ENCODE measurements at places on chromosomes 11 and 22. TPM values are rescaled to one million over a fixed set of nuclear protein-coding genes. Genes with fewer than 3 reads are reported as not detected.

DNA sequence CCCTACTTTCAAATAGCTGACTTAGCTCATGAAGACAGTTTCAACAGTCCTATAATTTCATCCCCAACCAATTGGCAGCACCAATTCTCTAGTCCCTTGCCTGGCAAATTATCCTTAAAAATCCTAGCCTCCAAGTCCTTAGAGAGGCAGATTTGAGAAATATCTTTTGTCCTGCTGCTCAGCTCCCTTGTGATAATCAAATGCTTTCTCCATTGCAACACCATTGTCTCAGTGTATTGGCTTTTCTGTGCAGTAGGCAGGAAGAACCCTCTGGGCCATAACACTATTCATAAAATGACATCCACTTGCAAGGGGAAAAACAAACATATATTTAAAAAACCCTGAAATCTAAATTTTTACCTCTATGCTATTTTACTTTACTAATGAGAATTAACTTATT lies 89.6 kb downstream of the AASDHPPT start:
- no peak for DNase-seq

GRCh38 chr22:48721395-48721669 lies 1106.3 kb downstream of the BRD1 start:
- no peak for DNase-seq

GRCh38 chr11:82869657-82870056 lies 30.6 kb downstream of the PRCP start:
- no peak for DNase-seq

GRCh38 chr11:111586388-111586831 lies 15.8 kb upstream of the SIK2 start:
- DNase-seq, result peak; percentile 72

DNA sequence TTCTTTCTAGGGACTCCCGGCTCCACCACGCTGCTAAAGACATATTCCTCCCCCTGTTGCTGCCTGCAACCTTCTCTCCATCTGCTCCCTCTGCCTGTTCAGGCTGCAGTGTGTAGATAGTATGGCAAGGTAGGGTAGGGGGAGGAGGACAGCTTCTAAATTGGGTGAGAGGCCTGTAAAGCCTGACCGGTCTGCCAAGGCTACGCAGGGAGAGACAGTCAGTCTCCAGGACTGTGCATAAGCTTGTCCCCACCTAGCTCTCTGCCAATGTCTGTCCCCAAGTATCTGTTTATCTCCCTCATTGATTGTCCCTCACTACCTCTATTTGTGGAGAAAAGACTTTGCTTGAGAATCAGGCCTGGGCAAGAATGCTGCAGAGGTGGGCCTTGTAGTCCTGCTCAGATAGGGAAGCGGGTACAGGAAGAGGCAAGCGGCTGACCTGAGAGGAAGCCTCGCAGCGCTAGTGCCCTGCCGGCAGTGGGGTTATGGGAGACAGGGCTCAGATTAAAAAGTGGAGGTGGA lies 871 bp upstream of the SEZ6L start:
- DNase-seq, result no peak

GRCh38 chr11:114684636-114685035 lies 6.3 kb downstream of the NXPE2 start:
- no peak for DNase-seq

DNA sequence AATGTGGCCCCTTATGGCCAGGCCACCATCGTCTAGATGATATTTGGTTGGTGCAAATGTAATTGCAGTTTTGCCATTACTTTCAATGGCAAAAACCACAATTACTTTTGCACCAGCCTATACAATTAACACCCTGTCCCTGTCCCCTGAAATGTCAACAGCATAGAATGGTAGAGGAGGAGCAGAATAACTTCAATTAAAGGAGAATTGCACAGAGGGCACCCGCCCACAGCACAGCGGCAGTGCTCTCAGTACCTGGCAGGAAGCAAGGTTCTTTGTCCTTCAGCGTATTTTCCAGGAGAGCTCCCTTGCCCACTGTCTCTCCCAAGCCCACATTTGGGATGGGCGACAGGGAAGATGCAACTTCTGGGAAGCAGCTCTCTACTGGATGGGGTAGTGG lies 115.3 kb downstream of the TRIM29 start:
- DNase-seq, result peak; percentile 2

DNA sequence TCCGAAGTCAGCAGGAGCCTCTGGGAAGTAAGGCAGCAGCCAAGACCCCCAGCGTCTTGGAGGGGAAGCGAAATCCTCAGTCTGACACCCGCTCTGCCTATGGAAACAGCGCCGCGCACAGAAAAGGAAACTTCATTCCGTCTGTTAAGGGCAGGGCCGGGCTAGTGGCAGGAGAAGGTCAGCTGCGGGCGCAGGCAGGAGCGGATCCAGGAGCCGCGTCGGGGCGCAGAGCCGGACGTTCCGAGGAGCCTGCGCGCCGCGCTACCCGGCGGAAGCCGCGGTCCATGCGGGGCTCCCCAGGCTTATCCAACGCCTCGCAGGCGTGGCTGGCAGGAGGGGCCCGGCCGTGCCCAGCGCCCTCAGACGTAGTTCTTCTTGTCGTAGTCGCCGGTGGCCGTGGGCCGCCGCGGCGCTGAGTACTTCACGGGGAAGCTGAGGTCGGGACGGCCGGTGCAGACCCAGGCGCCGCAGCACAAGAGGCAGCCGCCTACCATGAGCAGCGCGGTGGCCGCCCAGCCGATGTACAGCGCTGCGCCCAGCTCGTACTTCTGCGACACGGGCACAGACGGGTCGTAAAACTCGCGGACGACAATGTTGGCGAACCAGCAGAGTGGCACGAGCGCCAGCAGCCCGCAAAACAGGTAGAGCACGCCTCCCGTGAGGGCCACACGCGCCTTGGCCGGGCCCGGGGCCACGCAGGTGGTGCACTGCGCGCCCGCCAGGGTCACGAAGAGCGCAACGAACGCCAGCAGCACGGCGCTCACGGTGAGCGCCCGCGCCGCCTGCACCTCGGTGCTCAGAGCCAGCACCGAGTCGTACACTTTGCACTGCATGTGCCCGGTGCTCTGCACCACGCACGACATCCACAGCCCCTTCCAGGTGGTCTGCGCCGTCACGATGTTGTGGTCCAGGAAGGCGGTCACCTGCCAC lies 705 bp downstream of the CLDN5 start:
- DNase-seq, result no peak

DNA sequence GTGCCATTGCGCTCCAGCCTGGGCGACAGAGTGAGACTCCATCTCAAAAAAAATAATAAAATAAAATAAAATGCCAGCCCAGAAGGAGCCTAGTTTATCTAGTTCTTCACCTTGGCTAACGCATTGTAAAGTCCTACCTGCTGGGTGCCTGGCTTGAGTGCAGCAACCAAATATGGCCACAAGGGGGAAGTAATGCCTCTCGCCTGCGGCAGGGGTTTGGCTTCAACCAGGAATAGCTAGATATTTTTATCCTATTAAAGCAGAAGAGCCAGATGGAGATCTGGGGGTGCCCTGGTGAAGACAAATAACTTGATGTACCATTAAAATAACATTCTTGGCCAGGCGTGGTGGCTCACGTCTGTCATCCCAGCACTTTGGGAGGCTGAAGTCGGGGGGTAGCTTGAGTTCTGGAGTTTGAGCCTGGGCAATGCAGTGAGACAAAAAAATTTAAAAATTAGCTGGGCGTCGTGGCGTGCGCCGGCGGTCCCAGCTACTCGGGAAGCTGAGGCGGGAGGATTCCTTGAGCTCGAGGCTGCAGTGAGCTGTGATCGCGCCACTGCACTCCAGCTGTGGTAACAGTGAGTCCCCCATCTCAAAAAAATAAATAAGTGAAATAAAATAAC lies 20.6 kb upstream of the PLEKHB1 start:
- peak; percentile 90 for DNase-seq

- no peak for DNase-seq
Measured at GRCh38 chr22:44340271-44341239, 27.8 kb upstream of the SHISAL1 start.

GRCh38 chr11:120703358-120704152 lies 192.0 kb downstream of the GRIK4 start:
- DNase-seq, result no peak

DNA sequence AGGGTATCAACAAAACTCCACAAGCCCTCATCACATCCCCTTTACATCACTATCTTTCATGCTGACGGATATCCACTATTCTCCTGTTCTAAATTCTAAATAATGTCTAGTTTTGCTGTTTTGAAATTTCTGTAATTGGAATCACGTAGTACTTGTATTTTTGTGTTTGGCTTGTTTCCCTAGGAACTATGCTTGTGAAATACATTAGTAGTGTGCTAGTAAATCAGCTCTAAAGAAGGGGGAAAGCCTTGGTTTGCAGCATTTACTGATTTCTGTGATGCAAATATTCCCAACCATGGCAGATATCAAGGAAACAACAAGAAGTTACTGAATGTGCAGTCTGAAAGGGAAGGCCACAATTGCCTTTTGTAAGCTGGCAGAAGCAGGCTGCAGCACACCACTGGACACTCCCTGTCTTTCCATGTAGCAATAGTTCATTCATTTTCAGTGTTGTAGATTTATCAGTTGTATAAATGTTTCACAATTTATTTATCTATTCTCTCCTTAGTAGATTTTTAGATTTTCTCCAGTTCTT lies 4.7 kb upstream of the FOLH1 start:
- no peak for DNase-seq

- peak; percentile 60 for DNase-seq
Measured at GRCh38 chr11:12134236-12134585, 23.8 kb downstream of the MICAL2 start.

- DNase-seq, result no peak
Measured at GRCh38 chr11:373716-374551, 4.6 kb downstream of the B4GALNT4 start.

GRCh38 chr11:113339929-113340589 lies 25.7 kb downstream of the TTC12 start:
- no peak for DNase-seq

DNA sequence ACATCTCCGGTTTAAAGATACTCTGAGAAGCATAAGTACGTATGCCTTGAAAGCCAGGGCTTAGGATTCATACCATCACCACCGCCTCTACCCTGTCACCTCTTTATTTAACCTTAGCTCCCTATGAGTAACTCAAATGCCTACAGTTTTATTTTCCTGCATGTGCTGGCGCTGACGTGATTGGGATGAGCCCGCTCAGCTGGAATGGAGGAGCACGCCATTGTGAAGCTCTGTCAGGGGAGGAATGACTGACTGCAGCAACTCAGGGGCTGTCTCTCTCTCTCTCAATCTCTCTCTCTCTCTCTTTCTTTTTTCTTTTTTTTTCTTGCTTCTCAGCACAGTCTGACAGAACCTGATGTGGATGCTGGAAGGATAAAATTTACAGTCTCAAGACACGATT lies 12.4 kb downstream of the CAVIN3 start:
- no peak for DNase-seq

GRCh38 chr22:29985912-29986311 lies 94.4 kb upstream of the HORMAD2 start:
- DNase-seq, result no peak

- DNase-seq, result peak; percentile 54
Measured at GRCh38 chr11:118838905-118839553, 44.7 kb upstream of the CXCR5 start.

DNA sequence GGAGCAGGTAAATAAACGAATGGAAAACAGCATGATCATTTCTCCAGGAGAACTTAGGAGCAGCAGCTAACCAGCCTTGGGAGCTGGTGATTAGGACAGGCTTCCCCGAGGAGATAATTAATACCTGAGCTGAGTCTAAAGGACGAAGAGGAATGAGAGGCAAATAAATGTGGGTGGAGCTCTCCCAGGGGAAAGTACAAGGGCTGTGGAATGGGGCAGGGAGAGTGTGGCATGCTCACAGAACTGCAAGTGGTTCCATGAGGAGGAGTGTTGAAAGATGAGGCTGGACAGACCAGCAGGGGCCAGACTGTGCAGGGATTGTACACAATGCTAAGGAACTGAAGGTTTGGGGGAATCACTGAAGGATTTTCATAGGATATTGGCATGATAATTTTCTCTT lies 14.2 kb upstream of the TLCD5 start:
- DNase-seq, result no peak

The OR8A1 gene
- not detected for total RNA-seq

The OR8B3 gene
- not detected for total RNA-seq

The UBQLNL gene
- not detected for total RNA-seq
